NCI-H2171 treated with DMSO at 0.1 percent for 48 hours (cell line): ENCODE measurements at places on chromosomes 1 and 21.

GRCh38 chr1:177092001-177092400 is 72.5 kb downstream of the ASTN1 start:
- DNase-seq: no peak

GRCh38 chr1:8097908-8098307 is 71.8 kb upstream of the ERRFI1 start:
- no peak for DNase-seq

- DNase-seq: no peak
Measured at GRCh38 chr1:53196017-53196484, 573 bp upstream of the CPT2 start.

GRCh38 chr1:41444785-41445184 is 39.7 kb downstream of the EDN2 start:
- no peak for DNase-seq

- DNase-seq: no peak
Measured at GRCh38 chr1:214124281-214124805, 136.6 kb downstream of the PROX1 start.

- DNase-seq: no peak
Measured at GRCh38 chr21:27818847-27819246, 852.0 kb upstream of the ADAMTS5 start.
